ENCODE measurements at places on chromosomes 5 and 9.

- DNase-seq = no peak
Observed at GRCh38 chr5:133382661-133383579, 229.4 kb downstream of the FSTL4 start.

- no peak for DNase-seq
Observed at GRCh38 chr5:122342256-122342655, 30.2 kb downstream of the SNCAIP start.

DNA sequence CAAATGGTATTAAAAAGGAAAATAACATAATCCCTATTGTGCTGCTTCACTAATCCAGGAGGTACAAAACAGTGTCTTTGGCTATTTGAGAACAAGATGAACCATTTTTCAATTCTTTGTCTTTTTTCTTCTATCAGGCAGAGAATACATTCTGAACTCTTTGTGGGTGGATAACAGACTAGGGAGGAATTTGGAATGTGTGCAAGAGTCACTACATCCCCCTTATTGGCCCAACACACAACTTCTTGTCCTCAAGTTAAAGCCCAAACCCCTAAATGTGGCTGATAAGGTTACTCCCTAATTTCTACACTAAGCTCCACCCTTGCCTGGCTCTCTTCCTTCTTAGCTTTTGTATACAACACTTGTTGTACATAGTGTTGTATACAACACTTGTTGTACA, 342.7 kb upstream of the RFX3 start:
- DNase-seq = no peak

GRCh38 chr9:16801871-16802466, 68.5 kb downstream of the BNC2 start:
- no peak for DNase-seq

- DNase-seq = no peak
Observed at GRCh38 chr5:72121780-72122445, 14.6 kb downstream of the MAP1B start.

DNA sequence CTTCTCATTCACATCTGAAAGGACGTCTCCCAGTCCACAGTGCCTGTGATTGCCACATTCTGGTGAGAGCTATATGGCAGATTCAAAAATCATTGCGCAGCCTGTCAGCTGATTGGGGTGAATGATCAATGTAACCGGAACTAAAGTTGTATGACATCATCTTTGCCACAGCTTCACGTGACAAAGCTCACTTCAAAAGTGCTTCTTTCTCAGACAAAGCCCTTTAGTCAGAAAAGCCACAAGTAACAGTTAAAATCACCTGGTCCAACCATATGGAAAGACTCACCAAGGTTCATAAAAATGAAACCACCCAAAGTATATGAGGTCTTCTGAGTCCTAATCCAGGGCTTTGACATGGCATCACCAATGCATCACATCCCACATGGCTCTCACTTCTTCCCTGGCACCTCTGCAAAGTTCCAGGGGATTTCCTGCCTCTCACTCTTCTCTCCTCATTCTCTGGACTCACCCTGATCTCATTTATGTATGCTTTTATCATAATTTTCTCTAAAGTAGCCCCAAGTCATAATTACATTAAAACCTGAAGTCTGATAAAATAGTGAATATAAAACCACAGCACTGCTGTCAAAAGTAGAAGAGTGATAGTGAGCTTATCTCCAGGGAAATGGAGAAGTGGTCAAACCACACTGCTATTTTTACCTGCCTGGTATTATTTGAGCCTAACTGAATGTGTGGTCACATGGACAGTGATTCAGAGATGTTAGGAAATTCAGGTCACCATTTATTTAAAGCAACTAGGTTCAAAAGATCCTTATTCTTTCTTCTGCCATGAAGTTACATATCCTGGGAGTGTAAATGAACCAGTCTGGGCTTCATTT, 193.1 kb upstream of the PTGER4 start:
- DNase-seq = peak; percentile 52

GRCh38 chr9:100579665-100580064, 1.8 kb downstream of the CAVIN4 start:
- DNase-seq = no peak

DNA sequence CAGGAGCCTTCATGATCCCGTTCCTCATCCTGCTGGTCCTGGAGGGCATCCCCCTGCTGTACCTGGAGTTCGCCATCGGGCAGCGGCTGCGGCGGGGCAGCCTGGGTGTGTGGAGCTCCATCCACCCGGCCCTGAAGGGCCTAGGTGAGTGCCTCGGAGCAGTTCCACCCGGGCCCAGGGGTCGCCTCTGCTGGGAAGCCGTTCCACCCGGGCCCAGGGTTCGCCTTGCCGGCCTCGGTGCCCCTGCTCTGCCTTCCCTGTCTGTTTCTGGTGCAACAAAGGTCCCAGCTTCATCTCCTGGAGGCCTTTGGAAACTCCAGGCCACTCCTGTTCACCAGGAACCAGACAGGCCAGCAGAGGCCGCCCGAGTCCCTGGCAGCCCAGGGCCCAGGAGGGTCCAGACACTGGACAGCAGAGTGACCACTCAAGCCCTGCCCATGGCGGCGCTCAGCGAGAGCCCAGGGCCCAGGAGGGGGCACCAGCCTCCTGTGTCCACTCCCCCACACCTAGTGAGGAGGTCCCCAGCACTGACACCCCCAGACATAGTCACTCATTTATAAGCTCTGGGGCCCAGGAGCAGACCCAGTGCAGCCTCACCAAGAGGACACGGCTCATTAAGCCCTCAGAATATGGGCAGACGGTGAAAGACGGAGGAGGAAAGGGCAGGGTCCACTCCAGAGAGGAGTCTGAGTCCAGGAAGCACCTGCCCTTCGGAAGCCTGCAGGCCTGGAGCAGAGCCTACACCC, 7.5 kb downstream of the SLC6A19 start:
- DNase-seq = no peak

GRCh38 chr5:171659896-171660295, 125.7 kb upstream of the SMIM23 start:
- no peak for DNase-seq

GRCh38 chr5:19301271-19301670, 686.7 kb downstream of the CDH18 start:
- DNase-seq = no peak

GRCh38 chr9:87643778-87644570, 81.9 kb upstream of the CTSL start:
- no peak for DNase-seq

DNA sequence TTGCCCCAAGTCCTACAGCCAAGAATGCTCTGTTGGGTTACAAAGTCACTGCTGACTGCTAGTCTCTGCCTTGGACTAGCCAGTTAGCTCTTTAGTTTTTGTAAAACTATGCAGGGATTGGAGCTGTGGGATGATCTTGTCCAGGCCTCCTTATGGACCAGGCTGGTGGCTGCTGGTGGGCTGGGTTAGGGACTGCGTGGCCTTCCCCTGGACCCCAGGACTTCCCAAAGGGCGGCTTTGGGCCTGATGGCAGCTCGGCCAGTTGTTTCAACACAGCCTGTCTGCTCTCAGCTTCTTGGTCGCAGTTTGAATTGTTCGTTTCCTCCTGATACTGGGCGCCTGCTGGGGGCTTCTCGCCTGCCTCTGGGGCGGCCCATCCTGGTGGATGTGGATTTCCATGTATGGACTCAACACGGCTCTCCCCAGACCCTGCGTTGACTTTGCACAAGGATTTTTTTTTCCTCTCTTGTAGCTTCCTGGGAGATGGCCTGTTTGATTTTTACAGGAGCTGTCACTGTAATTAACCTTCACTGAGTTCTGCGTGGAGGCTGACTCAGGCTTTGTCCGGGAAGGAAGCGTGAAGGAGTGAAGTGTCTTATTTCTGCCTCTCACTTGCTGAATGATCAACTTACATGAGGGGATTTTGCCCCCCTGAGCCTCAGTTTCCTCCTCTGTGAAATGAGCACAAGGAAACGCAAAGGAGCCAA, 91.9 kb upstream of the NEURL1B start:
- no peak for DNase-seq

GRCh38 chr9:93679536-93680442, 103.4 kb downstream of the PHF2 start:
- DNase-seq = no peak

Measured in activated naive CD8-positive, alpha-beta T cell treated with anti-CD3 and anti-CD28 coated beads for 36 hours (primary cell).